ENCODE measurements at places on chromosomes 6 and 20. TPM values are rescaled to one million over a fixed set of nuclear protein-coding genes. Genes with fewer than 3 reads are reported as not detected.

CTCFL gene
- not detected for total RNA-seq

PGM3 gene
- total RNA-seq = 71.9 TPM

LIME1 gene
- total RNA-seq = 3.5 TPM

APOBEC2 gene
- not detected for total RNA-seq

DLL1 gene
- total RNA-seq = 5.6 TPM

SYTL3 gene
- 4.6 TPM for total RNA-seq

CCDC170 gene
- total RNA-seq = 0.77 TPM

TBXT gene
- total RNA-seq = not detected

SLC35D3 gene
- not detected for total RNA-seq
